ENCODE measurements at places on chromosomes 4 and X. TPM values are rescaled to one million over a fixed set of nuclear protein-coding genes. Genes with fewer than 3 reads are reported as not detected.

SSX3 gene
- total RNA-seq: not detected

POU3F4 gene
- not detected for total RNA-seq

XAGE1B gene
- total RNA-seq: not detected

GLRA2 gene
- not detected for total RNA-seq

VCX2 gene
- total RNA-seq: not detected

HTN1 gene
- total RNA-seq: not detected

GPR173 gene
- total RNA-seq: 0.68 TPM

KLF8 gene
- total RNA-seq: 0.83 TPM

CT45A8 gene
- not detected for total RNA-seq

SPIN2A gene
- 1.6 TPM for total RNA-seq

NDUFC1 gene
- 31.8 TPM for total RNA-seq

GRCh38 chr4:42415281-42415680 is 18.0 kb downstream of the SHISA3 start:
- H3K27ac ChIP-seq: no peak overlapping the region
- no peak overlapping the region for H3K4me3 ChIP-seq
- no peak for DNase-seq
- no peaks in the 10 kb centered on the region for H3K4me1 ChIP-seq
- H3K27me3 ChIP-seq: no peaks in the 10 kb centered on the region

DNA sequence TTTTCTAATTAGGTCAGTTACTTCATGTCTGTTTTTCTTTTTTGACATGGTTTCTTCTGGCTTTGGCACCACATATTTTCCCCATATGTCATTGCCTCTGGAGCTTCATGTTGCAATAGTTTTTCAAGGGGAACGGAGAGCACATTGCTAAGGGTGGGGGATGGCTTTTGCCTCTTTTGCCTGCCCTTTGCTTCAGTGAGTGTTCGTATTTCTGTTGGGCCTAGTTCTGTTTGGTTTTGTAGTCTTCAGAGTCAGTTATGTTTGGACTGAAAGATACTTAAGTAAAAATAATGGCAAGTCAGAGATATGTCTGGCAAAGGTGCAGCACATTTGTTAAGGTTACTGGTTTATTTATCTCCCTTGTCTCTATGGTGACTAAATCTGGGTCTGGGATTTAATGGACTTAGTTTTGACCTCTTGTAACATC is 29.1 kb downstream of the FHL1 start:
- H3K27me3 ChIP-seq: no peaks in the 10 kb centered on the region
- H3K4me1 ChIP-seq: no peaks in the 10 kb centered on the region
- H3K36me3 ChIP-seq: no peaks in the 10 kb centered on the region
- no peak overlapping the region for H3K27ac ChIP-seq

GRCh38 chrX:153874366-153875125 is 11.4 kb downstream of the L1CAM start:
- H3K4me1 ChIP-seq: peaks cover 9% of the 10 kb centered on the region
- H3K36me3 ChIP-seq: peaks cover 5% of the 10 kb centered on the region
- no peak overlapping the region for H3K27ac ChIP-seq

DNA sequence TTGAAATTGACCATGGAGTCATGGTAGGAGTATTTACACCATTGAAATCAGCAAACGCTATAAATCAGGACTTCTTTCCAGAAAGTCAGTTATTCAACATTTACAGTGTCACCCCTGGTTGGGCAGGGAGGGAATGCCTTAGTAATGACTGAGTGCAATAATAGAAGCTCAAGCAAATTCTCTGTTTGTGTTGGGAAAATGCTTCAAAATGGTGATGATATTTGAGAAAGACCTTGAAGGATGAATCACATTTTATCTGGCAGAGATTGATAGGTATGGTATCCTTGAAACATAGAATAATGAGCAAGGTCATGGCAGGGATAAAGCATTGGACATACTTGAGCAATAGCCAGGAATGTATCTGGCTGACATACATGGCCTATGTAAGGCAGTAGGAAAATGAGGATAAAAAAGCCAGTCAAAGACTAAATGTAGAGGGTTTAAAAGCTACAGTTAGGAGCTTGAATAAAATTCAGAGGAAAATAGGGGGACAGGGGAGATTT is 248.7 kb downstream of the FMR1NB start:
- no peak for DNase-seq
- H3K36me3 ChIP-seq: no peaks in the 10 kb centered on the region
- no peaks in the 10 kb centered on the region for H3K27me3 ChIP-seq
- H3K4me1 ChIP-seq: no peaks in the 10 kb centered on the region

GRCh38 chr4:124785645-124786044 is 73.1 kb upstream of the ANKRD50 start:
- H3K36me3 ChIP-seq: no peaks in the 10 kb centered on the region
- no peak overlapping the region for H3K4me3 ChIP-seq
- H3K4me1 ChIP-seq: no peaks in the 10 kb centered on the region
- DNase-seq: no peak
- H3K27ac ChIP-seq: no peak overlapping the region

DNA sequence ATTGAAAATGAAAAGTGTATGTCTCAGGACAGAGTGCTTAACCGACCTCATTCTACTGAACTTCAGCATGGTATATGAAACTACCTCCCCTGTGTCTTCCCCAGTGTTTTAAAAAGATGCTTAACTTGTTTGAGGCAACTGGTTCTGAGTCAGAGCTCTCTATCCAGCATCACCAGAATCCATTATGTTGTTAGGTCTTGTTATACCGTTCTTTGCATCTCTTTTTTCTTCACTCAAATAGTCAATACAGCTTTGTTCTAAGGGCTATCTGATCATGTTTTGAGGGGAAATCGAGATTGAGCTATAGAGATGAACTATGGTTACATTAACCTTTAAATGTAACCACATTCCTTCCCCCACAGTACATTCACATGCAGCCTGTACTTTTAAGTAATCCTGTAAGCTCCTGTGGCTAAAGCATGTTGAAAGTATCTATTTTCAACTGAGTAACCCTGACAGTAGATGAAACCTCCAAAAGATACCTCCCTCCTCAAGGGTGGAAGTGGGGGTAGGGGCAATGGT is 514.4 kb downstream of the RPA4 start:
- no peak overlapping the region for H3K27ac ChIP-seq
- H3K36me3 ChIP-seq: no peaks in the 10 kb centered on the region
- peaks cover 30% of the 10 kb centered on the region for H3K4me1 ChIP-seq
- H3K27me3 ChIP-seq: no peaks in the 10 kb centered on the region

- no peak overlapping the region for H3K4me3 ChIP-seq
- no peaks in the 10 kb centered on the region for H3K36me3 ChIP-seq
- no peaks in the 10 kb centered on the region for H3K4me1 ChIP-seq
- H3K27ac ChIP-seq: no peak overlapping the region
- no peak for DNase-seq
- no peaks in the 10 kb centered on the region for H3K27me3 ChIP-seq
These were observed 796.1 kb upstream of the ADGRL3 start for GRCh38 chr4:60404027-60404426.

DNA sequence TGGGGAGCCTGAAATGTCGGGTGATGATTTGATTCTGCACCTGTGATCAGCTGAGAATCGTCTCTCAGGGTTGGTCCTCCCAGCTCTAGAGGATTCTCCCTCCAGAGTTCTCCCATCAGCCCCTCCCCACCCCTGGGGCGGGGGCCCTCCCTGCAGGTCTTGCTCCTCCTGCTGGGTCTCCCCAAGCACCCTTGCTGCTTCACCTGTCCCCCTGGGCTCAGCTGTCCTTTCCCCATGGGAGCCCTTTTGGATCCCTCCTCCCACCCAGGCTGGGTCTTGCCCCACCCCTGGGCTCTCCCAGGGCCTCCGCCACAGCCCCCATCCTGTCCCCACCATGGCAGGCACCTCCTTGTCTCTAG is 22.2 kb downstream of the PSAPL1 start:
- peaks cover 60% of the 10 kb centered on the region for H3K27me3 ChIP-seq
- DNase-seq: no peak
- H3K36me3 ChIP-seq: peaks cover 5% of the 10 kb centered on the region
- peaks cover 7% of the 10 kb centered on the region for H3K4me1 ChIP-seq
- no peak overlapping the region for H3K27ac ChIP-seq

DNA sequence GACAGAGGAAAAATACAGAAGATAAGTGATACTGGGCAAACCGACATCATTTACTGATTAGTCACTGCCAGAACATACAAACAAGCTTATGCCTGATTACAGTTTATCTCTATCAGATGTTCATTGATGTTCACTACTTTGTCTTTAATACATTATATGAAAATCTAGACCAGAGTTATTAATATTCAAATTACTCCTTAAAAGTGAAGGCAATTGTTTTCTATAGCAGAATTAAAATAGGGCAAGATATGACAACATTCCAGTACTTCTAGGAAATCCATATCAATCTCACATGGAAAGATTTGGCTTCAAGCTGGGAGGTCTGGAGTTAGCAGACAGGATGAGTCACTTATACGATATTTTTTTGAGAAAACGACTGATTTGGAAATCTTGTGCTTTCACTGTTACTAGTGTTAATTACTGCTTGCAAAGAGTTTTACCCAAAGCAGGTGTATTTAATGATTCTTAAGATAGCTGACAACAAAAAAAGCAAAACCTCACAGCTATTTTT is 31.8 kb downstream of the HPGD start:
- no peak overlapping the region for H3K4me3 ChIP-seq
- H3K27me3 ChIP-seq: no peaks in the 10 kb centered on the region
- no peak for DNase-seq
- H3K4me1 ChIP-seq: peaks cover 9% of the 10 kb centered on the region

DNA sequence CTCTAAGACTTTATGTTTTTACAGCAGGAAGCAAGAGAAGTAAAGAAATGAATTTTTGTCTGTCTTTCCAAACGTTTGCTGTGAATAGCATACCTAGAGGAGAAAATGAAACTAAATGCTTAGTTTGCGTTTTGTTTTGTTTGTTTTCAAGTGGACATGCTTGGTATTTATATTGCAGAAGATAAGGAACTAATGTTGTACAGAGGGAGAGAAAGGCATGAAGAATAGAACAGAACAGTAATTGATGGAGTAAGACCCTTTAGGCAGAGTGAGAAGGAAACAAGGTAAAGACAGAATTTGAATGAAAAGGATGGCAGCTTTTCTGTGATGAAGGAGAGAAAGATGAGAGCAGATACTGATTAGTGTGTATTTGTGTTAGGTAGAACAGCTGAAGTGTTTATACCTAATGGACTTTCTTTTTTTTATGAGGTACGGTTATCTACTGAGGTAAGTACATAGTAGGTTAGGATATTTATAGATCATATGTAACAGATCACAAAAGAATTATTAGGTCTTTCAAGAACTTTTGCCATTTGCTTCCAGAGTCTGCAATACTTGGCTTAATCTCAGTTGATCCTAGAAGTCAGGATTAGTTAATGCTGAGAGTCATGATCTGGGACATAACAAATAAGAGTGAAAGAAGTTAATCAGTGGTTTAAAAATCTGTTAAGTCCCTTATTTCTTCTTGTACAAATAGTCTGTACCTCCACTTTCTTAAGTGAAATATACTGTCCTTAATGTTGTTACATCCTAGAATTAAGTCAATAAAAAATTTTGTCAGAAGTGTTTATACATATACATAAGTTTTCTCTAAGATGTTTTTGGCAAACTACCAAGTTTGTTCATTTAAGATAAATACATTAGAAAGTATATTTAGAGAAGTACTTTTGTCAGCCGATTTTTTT is 36.8 kb downstream of the FABP2 start:
- peaks cover 13% of the 10 kb centered on the region for H3K36me3 ChIP-seq
- H3K4me3 ChIP-seq: no peak overlapping the region
- H3K27me3 ChIP-seq: no peaks in the 10 kb centered on the region
- DNase-seq: no peak
- H3K27ac ChIP-seq: no peak overlapping the region
- peaks cover 31% of the 10 kb centered on the region for H3K4me1 ChIP-seq

GRCh38 chrX:9885150-9885549 is 82.0 kb upstream of the CLDN34 start:
- peaks cover 26% of the 10 kb centered on the region for H3K4me1 ChIP-seq
- no peaks in the 10 kb centered on the region for H3K36me3 ChIP-seq
- H3K4me3 ChIP-seq: no peak overlapping the region
- H3K27me3 ChIP-seq: no peaks in the 10 kb centered on the region

DNA sequence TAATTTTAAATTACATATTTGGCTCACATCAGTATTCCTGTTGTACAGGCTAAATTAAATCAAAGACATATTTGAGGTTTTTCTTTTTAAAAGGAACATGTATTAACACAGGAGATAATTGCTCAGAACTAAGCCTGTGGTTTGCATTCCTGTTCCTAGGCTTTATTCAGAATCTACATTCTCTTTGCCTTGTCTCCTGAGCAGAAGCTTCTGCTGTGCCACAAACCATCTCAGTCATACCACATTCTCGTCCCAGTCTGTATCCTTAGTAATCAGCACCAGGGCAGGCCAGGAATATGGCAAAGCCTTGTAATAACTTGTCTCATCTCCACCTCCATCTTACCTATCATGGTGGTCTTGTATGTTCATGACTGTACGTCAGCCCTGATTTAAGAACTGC is 162.8 kb downstream of the ARHGAP24 start:
- no peaks in the 10 kb centered on the region for H3K36me3 ChIP-seq
- H3K27ac ChIP-seq: no peak overlapping the region
- H3K27me3 ChIP-seq: no peaks in the 10 kb centered on the region
- H3K4me3 ChIP-seq: no peak overlapping the region
- DNase-seq: no peak

GRCh38 chrX:12292996-12293765 is 154.9 kb downstream of the FRMPD4 start:
- H3K27ac ChIP-seq: no peak overlapping the region
- no peak overlapping the region for H3K4me3 ChIP-seq
- DNase-seq: no peak
- H3K36me3 ChIP-seq: no peaks in the 10 kb centered on the region
- peaks cover 21% of the 10 kb centered on the region for H3K27me3 ChIP-seq

- no peak for DNase-seq
- no peaks in the 10 kb centered on the region for H3K36me3 ChIP-seq
- no peak overlapping the region for H3K27ac ChIP-seq
These were observed 148.3 kb downstream of the BANK1 start for GRCh38 chr4:101938836-101939235.

GRCh38 chr4:109562457-109563239 is 2.6 kb downstream of the MCUB start:
- no peak overlapping the region for H3K4me3 ChIP-seq
- H3K4me1 ChIP-seq: peaks cover 10% of the 10 kb centered on the region
- DNase-seq: no peak
- H3K36me3 ChIP-seq: peaks cover 15% of the 10 kb centered on the region
- H3K27me3 ChIP-seq: no peaks in the 10 kb centered on the region
- H3K27ac ChIP-seq: no peak overlapping the region

GRCh38 chr4:184961660-184962059 is 56.6 kb upstream of the HELT start:
- no peak for DNase-seq
- H3K27ac ChIP-seq: no peak overlapping the region
- H3K4me3 ChIP-seq: no peak overlapping the region
- H3K27me3 ChIP-seq: no peaks in the 10 kb centered on the region
- peaks cover 12% of the 10 kb centered on the region for H3K36me3 ChIP-seq
- no peaks in the 10 kb centered on the region for H3K4me1 ChIP-seq

- no peaks in the 10 kb centered on the region for H3K27me3 ChIP-seq
- H3K4me3 ChIP-seq: no peak overlapping the region
- H3K4me1 ChIP-seq: peaks cover 13% of the 10 kb centered on the region
- no peak for DNase-seq
These were observed 27.6 kb upstream of the SRD5A3 start for GRCh38 chr4:55318175-55319129.

GRCh38 chrX:6465756-6466155 is 69.2 kb downstream of the VCX3A start:
- no peaks in the 10 kb centered on the region for H3K36me3 ChIP-seq
- no peaks in the 10 kb centered on the region for H3K4me1 ChIP-seq
- H3K27me3 ChIP-seq: no peaks in the 10 kb centered on the region
- DNase-seq: no peak

GRCh38 chrX:86149119-86149518 is 868 bp downstream of the DACH2 start:
- peaks cover 8% of the 10 kb centered on the region for H3K27me3 ChIP-seq
- H3K4me1 ChIP-seq: no peaks in the 10 kb centered on the region
- H3K4me3 ChIP-seq: no peak overlapping the region
- no peak for DNase-seq

GRCh38 chr4:98570151-98570797 is 88.1 kb downstream of the TSPAN5 start:
- H3K4me1 ChIP-seq: peaks cover 24% of the 10 kb centered on the region
- no peak overlapping the region for H3K4me3 ChIP-seq
- H3K27ac ChIP-seq: no peak overlapping the region
- H3K27me3 ChIP-seq: no peaks in the 10 kb centered on the region
- DNase-seq: no peak
